ENCODE measurements at places on chromosomes 2 and 18. TPM values are rescaled to one million over a fixed set of nuclear protein-coding genes. Genes with fewer than 3 reads are reported as not detected.

GULP1 gene
- 23.9 TPM for total RNA-seq

FOXI3 gene
- not detected for total RNA-seq

GRHL1 gene
- total RNA-seq, result 0.31 TPM

STK17B gene
- total RNA-seq, result 37.2 TPM

CDK5R2 gene
- total RNA-seq, result not detected

PROKR1 gene
- not detected for total RNA-seq

CXCR1 gene
- total RNA-seq, result not detected

MC2R gene
- total RNA-seq, result not detected

DNA sequence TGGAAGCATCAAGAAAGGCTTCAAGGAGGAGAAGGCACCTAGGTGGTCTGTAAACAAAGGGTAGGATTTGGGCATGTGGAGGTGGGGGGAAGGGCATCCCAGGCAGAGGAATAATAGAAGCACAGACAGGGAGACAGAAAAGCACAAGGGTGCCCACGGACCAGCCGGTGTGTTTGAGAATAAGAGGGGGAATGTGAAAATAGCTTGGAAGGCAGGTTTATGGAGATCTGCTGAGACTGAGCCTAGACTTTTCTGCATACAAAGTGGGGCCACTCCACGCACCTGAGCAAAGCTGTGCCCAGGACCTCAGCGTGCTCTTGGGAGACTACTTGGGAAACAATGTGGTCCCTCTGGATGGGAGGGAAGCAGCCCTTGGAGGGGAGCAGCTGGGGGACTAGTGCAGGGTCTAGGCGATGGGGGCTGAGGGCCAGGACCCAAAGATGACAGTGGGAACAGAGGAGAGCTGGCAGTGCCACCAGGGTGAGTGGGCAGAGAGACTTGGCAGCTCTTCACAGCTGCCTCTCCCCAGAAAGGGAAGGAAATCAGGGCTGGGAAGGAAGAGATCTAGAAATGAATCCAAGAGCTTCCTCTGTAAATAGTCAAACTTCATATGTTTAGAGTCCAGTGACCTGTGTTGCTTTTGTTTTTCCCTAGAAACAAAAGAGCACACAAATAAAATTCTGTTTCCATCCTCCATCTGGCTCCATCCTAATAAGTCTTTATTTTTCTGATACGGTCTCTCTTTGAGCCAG lies 110.7 kb upstream of the SMAD7 start:
- H3K36me3 ChIP-seq, result no peaks in the 10 kb centered on the region
- DNase-seq, result no peak
- H3K27ac ChIP-seq, result no peak overlapping the region
- H3K27me3 ChIP-seq, result no peaks in the 10 kb centered on the region

DNA sequence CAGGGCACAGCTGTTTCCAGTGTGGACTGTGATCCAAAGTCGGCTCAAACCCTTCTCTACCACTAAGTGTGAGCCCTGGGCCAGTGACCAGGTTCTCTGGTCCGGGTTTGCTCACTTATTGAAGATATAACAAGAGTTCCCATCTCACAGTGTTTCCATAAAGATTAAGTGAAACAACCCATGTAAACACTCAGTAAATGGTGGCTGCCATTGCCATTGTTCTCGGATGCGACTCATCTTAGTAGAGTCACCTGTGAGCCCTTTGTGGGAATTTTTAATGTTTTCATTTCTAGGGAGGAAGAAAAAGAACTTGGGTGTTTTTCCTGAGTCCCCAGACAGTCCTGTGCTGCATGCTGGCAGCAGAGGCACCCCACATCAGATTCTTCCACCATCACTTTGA lies 53.4 kb downstream of the TPGS2 start:
- H3K36me3 ChIP-seq, result peaks cover 3% of the 10 kb centered on the region
- H3K4me1 ChIP-seq, result no peaks in the 10 kb centered on the region
- no peak overlapping the region for H3K4me3 ChIP-seq
- DNase-seq, result no peak
- no peaks in the 10 kb centered on the region for H3K27me3 ChIP-seq

- no peak overlapping the region for H3K4me3 ChIP-seq
- no peak overlapping the region for H3K27ac ChIP-seq
- DNase-seq, result no peak
- peaks cover 2% of the 10 kb centered on the region for H3K36me3 ChIP-seq
- H3K4me1 ChIP-seq, result peaks cover 1% of the 10 kb centered on the region
Observed at GRCh38 chr2:126771094-126771493, 115.1 kb downstream of the GYPC start.

DNA sequence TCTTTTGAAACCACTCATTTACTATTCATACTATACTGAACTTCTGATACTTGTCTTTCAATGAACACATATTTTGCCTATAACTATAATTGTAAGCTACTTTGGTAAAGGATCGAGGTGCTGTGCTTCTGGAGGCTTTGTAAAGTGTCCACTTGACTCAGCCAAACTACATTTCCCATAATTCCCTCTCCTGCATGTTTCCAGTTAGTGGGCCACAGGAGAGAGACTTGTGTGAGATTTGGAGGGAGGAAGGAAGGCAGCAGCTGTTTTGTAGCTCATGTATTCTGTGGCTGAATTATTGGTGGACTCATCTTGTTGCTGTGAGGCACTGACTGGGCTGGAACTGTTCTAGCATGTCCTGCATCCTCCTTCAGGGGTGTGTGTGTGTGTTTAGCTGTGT lies 328.8 kb downstream of the ARL6IP6 start:
- no peak overlapping the region for H3K27ac ChIP-seq
- H3K36me3 ChIP-seq, result no peaks in the 10 kb centered on the region
- no peak overlapping the region for H3K4me3 ChIP-seq
- no peak for DNase-seq
- H3K4me1 ChIP-seq, result no peaks in the 10 kb centered on the region

- no peaks in the 10 kb centered on the region for H3K36me3 ChIP-seq
- peaks cover 19% of the 10 kb centered on the region for H3K27me3 ChIP-seq
- H3K4me1 ChIP-seq, result peaks cover 3% of the 10 kb centered on the region
- no peak for DNase-seq
- H3K4me3 ChIP-seq, result no peak overlapping the region
Observed at GRCh38 chr2:2688254-2688653, 357.2 kb upstream of the MYT1L start.

GRCh38 chr2:3195641-3196476 lies 181.8 kb downstream of the EIPR1 start:
- no peak overlapping the region for H3K27ac ChIP-seq
- no peak for DNase-seq
- H3K36me3 ChIP-seq, result peaks cover 10% of the 10 kb centered on the region
- H3K4me3 ChIP-seq, result no peak overlapping the region
- no peaks in the 10 kb centered on the region for H3K27me3 ChIP-seq

DNA sequence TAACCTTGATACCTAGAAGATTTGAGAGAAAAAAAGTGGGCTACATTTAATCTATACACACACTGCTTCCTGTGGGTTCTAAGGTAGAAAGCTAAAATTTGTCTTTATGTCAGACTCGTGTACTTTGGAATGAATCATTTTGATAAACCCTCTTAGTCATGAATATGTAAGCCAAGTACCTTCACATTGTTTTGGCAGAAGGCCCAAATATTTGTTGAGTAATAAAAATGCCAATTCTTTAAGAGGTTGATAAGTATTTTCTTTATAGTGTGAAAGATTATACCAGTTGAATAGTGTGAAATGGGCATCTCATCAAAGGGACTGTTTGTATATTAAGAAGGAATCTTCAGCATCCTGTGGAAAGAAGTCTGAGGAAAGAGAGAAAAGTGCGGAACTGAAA lies 1464.7 kb upstream of the ZEB2 start:
- H3K27ac ChIP-seq, result no peak overlapping the region
- no peak for DNase-seq
- H3K27me3 ChIP-seq, result no peaks in the 10 kb centered on the region
- no peak overlapping the region for H3K4me3 ChIP-seq
- no peaks in the 10 kb centered on the region for H3K36me3 ChIP-seq

- no peaks in the 10 kb centered on the region for H3K27me3 ChIP-seq
- H3K27ac ChIP-seq, result no peak overlapping the region
- H3K36me3 ChIP-seq, result peaks cover 6% of the 10 kb centered on the region
- no peak overlapping the region for H3K4me3 ChIP-seq
- H3K4me1 ChIP-seq, result peaks cover 4% of the 10 kb centered on the region
- no peak for DNase-seq
Observed at GRCh38 chr18:36394486-36394885, 97.0 kb downstream of the FHOD3 start.

DNA sequence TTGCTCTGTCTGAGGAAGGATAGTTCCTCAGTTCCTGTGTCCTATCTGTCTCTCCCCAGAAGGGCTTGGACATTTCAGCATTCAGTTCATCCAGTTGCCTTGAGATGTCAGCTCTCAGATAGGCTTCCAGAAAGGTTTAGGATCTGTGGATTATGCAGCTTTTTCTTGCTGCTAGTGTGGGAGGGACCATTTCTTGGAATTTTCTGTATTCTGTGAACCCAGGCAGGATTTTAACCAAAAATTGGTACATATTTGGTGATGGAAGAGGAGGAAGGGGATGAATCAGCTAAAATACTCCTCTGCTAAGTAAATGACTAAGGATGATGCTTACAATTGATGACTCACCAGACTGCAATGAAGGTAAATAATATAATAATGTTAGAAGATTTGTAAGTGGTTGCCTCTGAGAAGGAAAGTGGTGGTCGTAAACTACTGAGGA lies 58.6 kb upstream of the DOCK10 start:
- H3K36me3 ChIP-seq, result no peaks in the 10 kb centered on the region
- H3K4me1 ChIP-seq, result peaks cover 21% of the 10 kb centered on the region
- no peak overlapping the region for H3K4me3 ChIP-seq
- no peaks in the 10 kb centered on the region for H3K27me3 ChIP-seq
- no peak overlapping the region for H3K27ac ChIP-seq

DNA sequence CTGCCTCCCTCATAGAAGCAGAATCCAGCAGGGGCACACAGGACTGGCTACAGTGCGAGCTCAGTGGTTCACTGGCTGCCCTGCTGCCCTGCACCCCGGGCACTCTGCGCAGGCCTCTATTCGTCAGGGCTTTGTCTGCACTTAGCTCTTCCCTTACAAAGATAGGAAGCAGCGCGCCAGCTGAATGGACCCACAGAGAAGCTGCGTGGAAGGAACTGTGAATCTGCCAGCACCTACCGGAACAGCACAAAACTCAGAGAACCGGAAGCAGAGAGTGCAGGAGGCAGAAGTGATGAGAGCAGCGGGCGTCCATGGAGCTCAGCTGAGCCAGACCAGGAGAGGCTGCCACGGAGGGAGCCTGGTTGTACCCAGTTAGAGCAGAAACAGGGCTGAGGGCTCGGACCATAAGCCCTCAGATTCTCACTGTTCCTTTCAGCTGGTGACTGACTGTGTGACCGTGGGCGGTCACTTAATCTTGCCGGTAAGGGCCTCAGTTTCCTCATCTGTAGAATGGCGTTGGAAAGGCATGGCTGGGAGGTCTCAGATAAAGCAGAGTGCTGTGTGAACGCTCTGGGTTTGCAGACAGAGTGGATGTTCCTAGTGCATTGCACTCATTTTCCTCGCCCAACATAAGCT lies 23.1 kb upstream of the SLC66A3 start:
- H3K27ac ChIP-seq, result no peak overlapping the region
- H3K36me3 ChIP-seq, result no peaks in the 10 kb centered on the region
- H3K27me3 ChIP-seq, result peaks cover 9% of the 10 kb centered on the region
- DNase-seq, result no peak
- H3K4me3 ChIP-seq, result peak overlapping the region; percentile 80

- no peaks in the 10 kb centered on the region for H3K27me3 ChIP-seq
- peaks cover 7% of the 10 kb centered on the region for H3K36me3 ChIP-seq
- DNase-seq, result no peak
- peaks cover 62% of the 10 kb centered on the region for H3K4me1 ChIP-seq
- H3K27ac ChIP-seq, result peak overlapping the region; percentile 20
Observed at GRCh38 chr2:201769666-201770373, 10.9 kb downstream of the ALS2 start.

GRCh38 chr2:6474161-6475140 lies 391.3 kb downstream of the CMPK2 start:
- H3K4me3 ChIP-seq, result no peak overlapping the region
- H3K27ac ChIP-seq, result no peak overlapping the region
- peaks cover 7% of the 10 kb centered on the region for H3K4me1 ChIP-seq
- no peak for DNase-seq
- H3K36me3 ChIP-seq, result no peaks in the 10 kb centered on the region

DNA sequence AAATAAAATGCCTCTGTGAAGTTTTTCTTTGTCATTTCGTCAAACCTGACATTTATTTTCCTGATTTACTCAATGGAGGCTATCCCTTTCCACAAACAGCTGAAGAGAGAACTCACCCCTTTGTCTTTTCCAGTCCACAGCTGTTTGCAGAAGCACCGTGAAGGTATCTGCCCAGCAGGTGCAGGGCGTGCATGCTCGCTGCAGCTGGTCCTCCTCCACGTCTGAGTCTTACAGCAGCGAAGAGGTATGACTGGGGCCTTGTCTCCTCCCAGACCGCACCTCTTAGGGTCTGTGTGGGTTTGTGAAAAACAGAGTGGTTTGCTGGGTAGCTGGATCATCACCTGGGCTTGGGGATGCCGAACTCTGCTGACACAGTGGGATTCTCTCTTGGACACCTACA lies 9.7 kb downstream of the SPP2 start:
- no peak overlapping the region for H3K4me3 ChIP-seq
- H3K27ac ChIP-seq, result no peak overlapping the region
- H3K4me1 ChIP-seq, result no peaks in the 10 kb centered on the region
- H3K36me3 ChIP-seq, result no peaks in the 10 kb centered on the region

DNA sequence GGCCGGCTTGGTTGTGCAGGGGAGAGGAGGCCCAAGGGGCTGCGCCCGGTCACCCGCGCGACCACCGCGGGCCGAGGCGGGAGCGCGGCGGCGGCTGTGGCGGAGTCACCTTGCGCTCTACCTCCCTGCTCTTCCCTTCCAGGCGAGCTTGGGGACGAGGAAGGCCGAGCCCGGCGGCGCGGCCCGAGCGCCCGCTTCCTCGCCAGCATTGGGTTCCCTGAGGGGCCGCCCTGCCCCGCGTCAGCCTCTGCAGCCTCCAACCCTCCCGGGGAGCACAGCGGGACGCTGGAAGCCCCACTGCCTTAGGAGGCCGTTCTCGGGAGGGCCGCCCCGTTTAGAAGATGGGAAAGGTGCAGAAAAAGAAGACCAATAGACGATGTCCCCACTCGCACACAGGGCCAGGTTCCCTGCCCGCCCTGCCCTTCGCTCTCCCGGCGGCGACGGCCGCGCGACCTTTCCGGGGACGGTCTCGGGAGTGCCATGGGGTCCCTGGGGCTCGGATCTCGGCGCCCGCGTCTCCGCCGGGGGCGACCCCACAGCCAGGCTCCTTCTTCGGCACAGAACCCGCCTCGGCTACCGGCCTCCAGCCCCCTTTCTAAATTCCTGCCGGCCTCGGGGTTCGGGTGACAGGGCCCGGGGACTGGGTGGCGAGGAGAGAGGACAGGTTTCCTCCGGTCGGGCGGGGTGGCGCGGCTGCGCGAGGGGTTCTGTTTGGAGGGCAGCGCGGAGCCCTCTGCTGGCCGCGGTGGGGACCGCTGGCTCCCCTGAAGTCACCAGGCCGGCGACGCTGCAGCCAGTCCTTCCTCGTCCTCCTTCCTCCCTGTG lies 85.5 kb downstream of the HS6ST1 start:
- H3K36me3 ChIP-seq, result no peaks in the 10 kb centered on the region
- H3K27ac ChIP-seq, result peak overlapping the region; percentile 45
- no peaks in the 10 kb centered on the region for H3K27me3 ChIP-seq
- H3K4me1 ChIP-seq, result peaks cover 26% of the 10 kb centered on the region
- H3K4me3 ChIP-seq, result peak overlapping the region; percentile 73

GRCh38 chr2:172311921-172312345 lies 115.5 kb upstream of the ITGA6 start:
- no peak overlapping the region for H3K27ac ChIP-seq
- no peak for DNase-seq
- peaks cover 8% of the 10 kb centered on the region for H3K4me1 ChIP-seq
- H3K4me3 ChIP-seq, result no peak overlapping the region

Measured in chondrocyte (in vitro differentiated cells).